ENCODE measurements at places on chromosomes 11 and 22.

- no peak for DNase-seq
Measured at GRCh38 chr22:44442851-44443595, 55.0 kb downstream of the RTL6 start.

DNA sequence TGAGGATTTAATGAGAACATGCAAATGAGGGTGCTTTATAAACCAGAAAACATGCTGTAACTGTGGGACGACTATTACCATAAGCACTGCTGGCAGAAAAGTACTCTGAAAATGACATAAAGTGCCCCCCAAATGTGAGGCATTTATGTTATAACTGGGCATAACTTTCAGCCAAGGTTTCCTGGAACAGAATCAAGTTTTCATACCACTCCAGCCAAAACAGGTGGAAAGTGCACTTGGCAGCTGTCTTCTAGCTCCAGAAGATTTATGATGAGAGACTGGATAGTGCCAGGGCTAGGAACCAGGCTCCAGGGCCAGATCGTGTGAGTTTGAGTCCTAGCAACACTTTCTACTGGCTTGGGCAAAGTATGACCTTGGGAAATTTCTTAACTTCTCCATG is 339.2 kb downstream of the TENM4 start:
- DNase-seq, result no peak

DNA sequence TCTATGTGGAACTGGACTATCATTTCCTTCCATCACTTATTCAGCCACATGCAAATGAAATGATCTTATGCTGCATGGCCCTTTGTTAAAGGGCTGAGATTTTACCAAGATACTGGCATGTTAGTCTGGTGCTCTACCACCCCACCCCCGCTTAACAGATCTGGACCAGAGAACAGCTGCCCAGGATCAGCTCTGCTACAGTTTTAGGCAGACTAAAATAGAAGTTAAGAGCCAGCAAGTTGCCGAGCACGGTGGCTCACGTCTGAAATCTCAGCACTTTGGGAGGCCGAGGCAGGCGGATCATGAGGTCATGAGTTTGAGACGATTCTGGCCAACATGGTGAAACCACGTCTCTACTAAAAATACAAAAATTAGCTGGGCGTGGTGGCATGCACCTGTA is 4.6 kb downstream of the DDB1 start:
- no peak for DNase-seq

DNA sequence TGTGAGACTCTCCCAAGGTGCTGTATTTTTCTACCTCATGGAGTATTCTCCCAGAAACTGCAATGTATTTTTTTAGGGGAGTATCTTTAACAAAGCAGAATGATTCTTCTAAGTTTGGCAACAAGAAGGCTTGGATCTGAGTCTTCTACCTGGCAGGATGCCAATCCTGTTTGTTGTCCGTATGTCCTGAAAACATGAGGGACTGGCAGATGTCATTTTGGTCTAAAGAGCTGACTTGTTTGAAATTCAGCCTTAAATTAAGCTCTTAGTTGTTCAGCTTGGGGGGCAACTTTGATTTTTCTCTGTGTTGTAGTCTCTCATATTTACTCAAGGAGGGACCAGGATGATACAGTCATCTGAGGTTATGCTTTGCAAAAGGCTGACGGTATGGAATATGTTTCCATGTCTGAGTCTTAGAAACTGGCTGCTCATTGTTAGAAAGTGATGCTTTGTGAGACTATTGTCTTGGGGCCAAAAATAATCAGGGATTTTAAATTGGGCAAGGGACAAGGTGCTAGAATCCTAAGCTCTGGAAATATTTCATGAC is 9.3 kb downstream of the MRPL16 start:
- no peak for DNase-seq

GRCh38 chr11:33898957-33899356 is 7.1 kb upstream of the LMO2 start:
- no peak for DNase-seq

- no peak for DNase-seq
Measured at GRCh38 chr22:44727709-44728108, 24.7 kb upstream of the ARHGAP8 start.
